ENCODE measurements at places on chromosomes 11 and 22. TPM values are rescaled to one million over a fixed set of nuclear protein-coding genes. Genes with fewer than 3 reads are reported as not detected.
A peak's percentile ranks its signal among the peaks of the same experiment; 100 is the strongest.

The PHLDA2 gene
- total RNA-seq: 34.2 TPM

- H3K36me3 ChIP-seq: no peaks in the 10 kb centered on the region
- no peak overlapping the region for H3K27ac ChIP-seq
- no peak overlapping the region for H3K4me3 ChIP-seq
- no peaks in the 10 kb centered on the region for H3K27me3 ChIP-seq
- DNase-seq: peak; percentile 81
Observed at GRCh38 chr11:93123351-93123898, 74.4 kb downstream of the SLC36A4 start.

The NOX4 gene
- not detected for total RNA-seq

The GRM5 gene
- not detected for total RNA-seq

The BIRC3 gene
- total RNA-seq: 18.1 TPM

The SYT13 gene
- total RNA-seq: 18.1 TPM

DNA sequence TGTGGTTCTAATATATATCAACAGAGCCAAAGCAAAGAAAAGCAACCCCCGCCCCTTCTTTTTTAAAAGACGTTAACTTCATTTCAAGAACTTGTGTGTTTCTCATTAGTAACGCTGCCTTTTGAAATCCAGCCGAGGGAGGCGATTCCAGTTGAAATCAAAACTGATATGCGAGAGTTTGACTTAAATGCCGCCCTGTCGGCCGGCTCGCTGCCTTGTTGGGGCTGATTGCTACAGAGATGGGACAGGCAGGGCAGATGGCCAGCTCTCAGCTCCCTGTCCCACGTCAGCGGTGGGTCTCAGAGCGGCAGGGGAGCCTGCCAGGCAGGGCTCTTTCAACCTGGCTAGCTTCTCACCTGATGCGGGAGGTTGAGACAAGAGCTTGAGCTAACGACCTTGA, 51.9 kb upstream of the ALX4 start:
- no peaks in the 10 kb centered on the region for H3K36me3 ChIP-seq
- H3K4me3 ChIP-seq: no peak overlapping the region
- no peak for DNase-seq
- H3K4me1 ChIP-seq: no peaks in the 10 kb centered on the region
- no peak overlapping the region for H3K27ac ChIP-seq
- no peaks in the 10 kb centered on the region for H3K27me3 ChIP-seq

DNA sequence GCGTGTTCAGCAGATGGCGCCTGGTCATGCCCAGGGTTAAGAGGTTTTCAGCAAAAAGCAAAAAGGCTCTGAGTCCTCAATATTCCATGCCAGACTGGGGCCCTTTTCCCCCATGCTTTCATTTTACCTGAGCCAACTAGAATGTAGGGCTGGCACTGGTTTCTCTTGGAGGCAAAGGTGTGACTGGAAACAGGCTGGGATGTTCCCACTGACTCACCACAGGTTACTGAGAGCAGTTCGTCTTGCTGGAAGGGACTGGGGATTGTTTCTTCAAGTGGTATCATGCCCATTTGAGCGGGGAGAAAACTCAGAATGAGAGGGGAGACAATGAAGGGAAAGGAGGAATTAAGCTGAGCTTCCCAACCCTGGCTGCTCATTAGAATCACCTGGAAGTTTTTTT, 243.9 kb downstream of the TENM4 start:
- H3K4me3 ChIP-seq: no peak overlapping the region
- no peaks in the 10 kb centered on the region for H3K36me3 ChIP-seq
- H3K27me3 ChIP-seq: no peaks in the 10 kb centered on the region

DNA sequence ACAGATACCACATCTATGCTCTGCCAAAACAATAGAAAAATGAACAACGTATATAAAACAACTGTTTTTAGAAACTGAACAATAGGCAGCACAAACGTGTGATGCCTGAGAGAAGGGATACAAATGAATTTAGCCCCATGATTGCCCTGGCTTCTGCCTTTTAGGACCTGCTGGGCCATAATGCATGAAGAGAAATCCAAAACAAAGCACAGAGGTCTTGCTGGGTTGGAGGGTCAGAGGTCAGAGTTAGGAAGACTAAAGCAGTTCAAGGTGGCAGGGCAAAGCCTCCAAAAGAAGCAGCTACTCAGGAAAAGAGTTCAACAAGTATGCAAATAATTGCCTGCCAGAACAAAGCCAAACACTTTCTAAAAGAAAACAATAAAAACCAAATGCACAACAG, 138.5 kb downstream of the TTC28 start:
- no peak overlapping the region for H3K27ac ChIP-seq
- no peaks in the 10 kb centered on the region for H3K27me3 ChIP-seq
- no peak overlapping the region for H3K4me3 ChIP-seq
